ENCODE measurements at places on chromosomes 1 and 21.
A peak's percentile ranks its signal among the peaks of the same experiment; 100 is the strongest.

GRCh38 chr1:89999208-89999607 lies 4.3 kb downstream of the ZNF326 start:
- DNase-seq: no peak

DNA sequence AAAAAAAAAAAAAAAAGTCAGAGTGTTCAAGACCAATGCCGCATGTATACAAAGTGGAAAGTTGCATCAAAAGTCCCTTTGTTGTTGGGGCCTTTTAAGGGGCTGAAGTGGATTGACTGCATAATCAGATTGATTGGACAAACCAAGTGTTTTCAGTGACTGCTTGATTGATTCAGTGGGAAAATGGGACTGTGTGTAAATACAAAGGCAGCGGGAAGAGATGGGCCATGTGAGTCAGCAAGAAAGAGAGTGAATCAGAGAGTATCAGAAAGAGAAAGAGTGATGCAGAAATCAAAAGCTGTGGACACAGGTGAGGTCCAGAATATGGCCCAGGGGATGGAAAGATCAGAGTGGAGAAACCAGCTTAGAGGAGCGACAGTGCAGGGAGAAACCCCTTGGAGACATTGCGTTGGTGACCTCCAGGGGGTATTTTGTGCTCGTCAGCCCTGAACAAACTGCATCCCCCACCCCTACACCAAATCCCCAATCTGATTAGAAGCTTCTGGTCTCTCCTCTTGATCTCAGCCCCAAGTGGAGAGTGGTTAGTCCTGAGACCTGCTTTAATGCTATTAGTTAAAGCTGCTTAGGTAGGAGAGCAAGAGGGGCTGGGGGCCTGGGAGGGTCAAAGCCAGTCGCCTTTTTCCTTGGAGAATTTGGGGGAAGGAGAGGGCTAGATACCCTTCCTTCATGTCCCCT lies 5.1 kb upstream of the ETV3L start:
- DNase-seq: no peak

DNA sequence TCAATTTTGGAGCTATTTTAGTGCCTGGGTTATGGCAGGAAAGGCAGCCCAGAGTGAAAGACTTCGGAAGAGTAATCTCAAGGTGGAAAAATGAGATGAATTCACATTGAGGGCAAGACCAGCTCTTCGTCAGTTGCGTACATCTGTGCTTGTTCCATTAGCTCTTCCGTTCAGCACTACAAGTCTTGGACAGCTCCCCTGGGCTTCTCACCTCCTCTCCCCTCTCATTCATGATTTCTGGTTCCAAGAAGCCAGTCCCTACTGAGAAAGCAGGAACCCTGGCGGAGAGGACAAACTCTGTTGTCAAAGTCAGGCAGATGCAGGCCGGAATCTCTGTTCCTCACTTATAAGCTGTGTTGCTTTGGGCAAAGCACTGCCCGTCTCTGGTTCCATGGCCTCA lies 76.5 kb downstream of the ACTL8 start:
- no peak for DNase-seq

- DNase-seq: no peak
These were observed 113.2 kb downstream of the NCAM2 start for GRCh38 chr21:21111309-21111920.

DNA sequence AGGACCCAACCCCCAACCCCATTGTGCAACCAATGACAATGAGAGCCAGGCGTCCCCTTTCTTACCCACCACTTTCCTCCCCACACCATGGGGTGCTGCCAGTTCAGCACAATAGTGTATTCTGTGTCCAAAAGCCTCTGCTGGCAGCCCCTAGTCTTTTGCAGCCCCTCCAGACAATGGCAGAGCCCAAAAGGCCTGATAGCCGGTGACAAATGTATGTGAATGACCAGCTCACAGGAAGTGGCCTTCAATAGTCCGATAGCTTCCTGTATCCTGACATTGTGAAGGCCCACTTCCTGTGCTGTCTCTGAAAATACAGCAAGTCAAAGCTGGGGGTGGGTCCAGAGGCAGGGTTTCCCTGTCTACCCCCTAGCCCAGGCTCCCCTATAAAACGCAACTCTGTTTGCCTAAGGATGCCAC lies 16.6 kb downstream of the SMIM12 start:
- DNase-seq: no peak

GRCh38 chr1:83978056-83978455 lies 20.9 kb downstream of the TTLL7 start:
- DNase-seq: no peak

GRCh38 chr1:155091071-155092051 lies 12.7 kb downstream of the EFNA3 start:
- DNase-seq: peak; percentile 76

DNA sequence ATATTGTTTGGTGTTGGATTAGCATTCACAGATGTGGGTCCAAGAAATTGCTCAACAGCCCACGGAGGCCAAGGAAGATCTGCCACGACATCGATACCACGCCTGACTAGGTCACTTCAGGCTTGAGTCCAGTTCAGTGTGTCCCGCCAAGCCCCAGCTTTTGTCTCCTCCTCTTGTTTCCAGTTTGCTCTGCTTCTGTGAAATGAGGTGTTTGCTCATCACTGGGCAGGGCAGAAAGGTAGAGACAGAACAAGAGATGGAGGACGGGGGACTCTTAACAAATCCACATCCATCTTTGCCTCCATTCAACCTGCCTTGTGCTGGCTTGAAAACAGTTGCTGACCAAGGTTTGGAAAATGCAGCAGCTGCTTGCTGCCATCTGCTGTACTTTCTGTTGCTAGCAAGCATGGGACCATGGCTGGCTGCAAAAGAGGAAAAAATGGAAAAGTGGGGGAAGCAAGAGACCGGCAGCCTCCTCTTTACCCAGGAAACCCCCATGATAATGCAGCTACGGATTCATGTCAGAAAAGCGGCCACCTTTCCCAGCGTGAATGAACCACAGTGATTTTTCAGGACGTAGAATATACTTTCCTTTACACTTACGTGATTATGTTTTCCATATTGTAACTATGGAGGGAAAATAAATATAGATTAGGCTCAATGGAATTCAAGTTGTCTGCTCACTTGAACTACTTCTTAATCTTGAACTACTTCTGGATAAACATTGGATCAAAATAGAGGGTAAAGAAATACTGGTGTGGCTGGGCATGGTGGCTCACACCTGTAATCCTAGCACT lies 80.2 kb upstream of the GREM2 start:
- no peak for DNase-seq

- peak; percentile 67 for DNase-seq
These were observed at the start of gene NEGR1 for GRCh38 chr1:72282271-72283021. TSS of gene NEGR1 (minus strand) at chr1:72282539.

DNA sequence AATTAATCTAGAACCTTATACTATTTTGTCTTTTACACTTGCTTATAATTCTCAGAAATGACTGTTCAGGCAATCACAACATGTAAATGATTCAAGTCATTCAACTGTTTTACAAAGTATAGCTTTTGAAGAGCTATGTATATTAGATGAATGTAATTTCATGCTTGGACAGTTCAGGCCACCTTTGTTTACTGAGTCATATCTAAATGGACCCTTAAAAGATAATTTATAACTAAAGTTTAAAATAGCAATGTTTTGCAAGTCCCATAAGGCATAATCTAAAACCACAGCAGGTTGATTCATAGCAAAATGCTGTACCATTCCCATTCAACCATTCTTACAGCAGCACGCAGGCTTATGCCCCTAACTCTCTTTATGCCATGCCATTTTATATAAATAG lies 64.8 kb downstream of the PIK3R3 start:
- no peak for DNase-seq
